ENCODE measurements at places on chromosomes 5 and 9.
A peak's percentile ranks its signal among the peaks of the same experiment; 100 is the strongest.

DNA sequence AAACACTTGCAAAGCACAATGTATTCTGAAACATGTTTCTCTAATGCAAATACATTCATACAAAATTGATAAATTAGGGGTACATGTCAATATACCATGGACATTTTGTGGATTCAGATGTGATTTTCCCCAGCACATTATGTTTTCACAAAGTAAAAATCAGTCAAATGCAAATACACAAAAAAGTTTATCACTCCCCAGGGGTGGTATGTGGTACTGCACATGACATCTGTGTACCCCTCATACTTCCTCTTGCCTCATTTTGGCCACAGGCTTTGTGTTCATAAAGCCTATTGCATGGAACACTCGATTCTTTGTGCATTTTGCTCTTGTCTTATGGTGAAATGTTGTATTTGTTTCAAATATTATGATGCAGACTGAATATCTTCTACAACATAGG, 116.8 kb upstream of the PDE4D start:
- DNase-seq, result no peak

DNA sequence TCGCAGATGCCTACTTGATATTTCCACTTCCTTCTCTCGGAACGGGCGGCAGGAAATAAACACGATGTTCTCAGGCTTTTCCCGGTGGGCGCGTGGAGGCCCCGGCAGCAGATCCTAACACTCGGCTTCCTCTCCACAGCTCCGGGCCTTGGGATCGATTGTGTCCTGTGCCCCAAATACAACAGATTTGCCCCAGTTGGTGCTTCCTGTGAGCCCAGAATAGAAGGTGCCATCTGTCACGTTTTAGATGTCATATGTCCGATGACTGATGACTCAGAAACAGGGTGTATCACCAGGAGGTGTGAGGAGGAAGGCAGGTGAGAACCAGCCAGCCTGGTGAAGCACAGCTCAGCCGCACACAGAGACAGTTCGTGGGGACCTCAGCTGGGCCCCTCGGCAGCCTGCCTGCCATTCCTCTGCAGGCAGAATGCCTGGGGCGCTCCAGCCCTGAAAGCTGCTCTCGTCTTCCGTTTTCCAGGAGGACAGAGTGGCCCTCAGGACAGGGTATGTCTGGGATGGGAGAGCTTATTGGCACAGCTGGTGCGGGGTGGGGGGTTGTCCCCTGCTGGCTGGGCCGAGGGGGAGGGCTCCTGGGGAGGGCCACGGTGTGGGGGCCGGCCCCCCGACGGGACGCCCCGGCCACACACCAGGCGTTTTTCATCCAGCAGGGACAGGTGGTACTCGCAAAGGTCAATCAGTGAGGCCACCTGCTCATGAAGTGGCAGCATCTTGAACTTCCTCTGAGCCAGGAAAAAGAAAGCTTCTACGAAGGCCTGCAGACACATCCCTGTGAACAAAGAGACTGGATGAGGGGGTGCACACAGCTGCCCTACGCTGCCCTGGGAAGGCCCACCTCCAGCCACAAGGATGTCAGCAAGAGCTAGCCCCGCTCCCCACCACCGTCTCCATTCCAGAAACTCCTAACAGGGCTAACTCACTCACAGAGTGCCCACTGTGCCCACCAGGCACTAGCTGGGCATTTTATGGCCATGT, 171.0 kb downstream of the DAB2IP start:
- DNase-seq, result no peak

DNA sequence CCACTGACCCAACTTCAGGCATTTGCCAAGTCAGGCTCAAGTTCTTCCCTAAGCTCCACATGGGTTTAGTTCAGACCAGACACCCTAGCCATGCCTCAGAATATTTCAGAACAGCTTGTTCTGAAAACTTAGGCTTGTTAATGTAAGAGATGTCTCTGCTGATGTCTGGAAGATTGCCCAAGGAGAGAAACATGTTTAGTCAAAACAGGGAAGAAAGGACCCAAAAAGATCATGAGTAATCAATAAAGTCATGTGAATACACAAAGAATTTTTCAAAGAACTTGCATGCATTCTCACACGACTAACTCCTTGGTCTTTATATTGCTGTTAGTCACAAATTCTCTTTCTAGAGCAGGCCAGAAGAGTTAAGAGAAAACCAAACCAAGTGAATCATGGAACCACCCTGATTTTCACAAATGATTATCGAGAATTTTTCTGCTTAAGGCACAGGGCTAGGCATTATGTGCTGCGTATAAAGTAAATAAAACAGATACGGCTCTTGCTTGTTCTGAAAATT, 158.1 kb upstream of the HMHB1 start:
- no peak for DNase-seq

GRCh38 chr5:181203093-181203711, 1.8 kb downstream of the TRIM7 start:
- DNase-seq, result peak; percentile 31

DNA sequence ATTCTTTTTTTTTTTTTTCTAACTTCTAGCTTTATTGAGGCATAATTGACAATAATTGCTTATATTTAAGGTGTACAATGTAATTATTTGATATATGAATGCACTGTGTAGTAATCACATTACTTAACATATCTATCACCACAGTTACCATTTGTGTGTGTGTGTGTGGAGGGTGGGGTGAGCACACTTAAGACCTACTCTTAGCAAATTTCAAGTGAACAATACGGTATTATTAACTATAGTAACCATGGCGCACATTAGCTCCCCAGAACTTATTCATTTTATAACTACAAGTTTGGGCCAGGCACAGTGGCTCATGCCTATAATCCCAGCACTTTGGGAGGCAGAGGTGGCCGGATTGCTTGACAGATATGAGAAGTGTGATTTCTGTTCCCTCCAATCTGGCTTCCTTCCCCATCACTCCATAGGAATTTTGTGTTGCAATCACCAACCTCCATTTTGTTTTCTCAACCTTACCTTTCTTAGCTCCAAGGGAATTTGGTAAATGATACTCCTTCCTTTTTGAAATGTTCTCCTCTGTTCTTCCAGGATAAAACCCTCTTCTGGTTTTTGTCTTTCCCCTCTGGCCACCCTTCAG, 14.9 kb downstream of the TXN start:
- DNase-seq, result no peak

DNA sequence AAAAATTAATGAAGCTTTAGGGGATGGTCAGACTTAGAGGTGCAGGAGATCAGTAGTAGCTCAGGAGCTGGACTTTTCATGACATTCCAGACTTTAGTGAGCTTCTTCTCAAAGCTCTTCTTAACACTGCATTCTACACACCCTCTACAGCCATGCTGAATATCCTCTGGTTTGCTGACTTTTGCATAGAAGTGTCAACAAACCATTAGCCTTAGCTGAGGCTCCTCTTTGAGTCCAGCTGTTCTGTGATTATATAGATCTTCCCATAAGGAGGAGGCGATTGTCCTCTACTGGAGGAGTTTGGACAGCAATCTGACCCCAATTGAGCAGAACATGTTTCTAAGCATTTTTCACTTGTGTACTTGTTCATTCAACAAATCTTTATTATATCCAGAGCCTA, 75.0 kb upstream of the RUSC2 start:
- DNase-seq, result no peak

DNA sequence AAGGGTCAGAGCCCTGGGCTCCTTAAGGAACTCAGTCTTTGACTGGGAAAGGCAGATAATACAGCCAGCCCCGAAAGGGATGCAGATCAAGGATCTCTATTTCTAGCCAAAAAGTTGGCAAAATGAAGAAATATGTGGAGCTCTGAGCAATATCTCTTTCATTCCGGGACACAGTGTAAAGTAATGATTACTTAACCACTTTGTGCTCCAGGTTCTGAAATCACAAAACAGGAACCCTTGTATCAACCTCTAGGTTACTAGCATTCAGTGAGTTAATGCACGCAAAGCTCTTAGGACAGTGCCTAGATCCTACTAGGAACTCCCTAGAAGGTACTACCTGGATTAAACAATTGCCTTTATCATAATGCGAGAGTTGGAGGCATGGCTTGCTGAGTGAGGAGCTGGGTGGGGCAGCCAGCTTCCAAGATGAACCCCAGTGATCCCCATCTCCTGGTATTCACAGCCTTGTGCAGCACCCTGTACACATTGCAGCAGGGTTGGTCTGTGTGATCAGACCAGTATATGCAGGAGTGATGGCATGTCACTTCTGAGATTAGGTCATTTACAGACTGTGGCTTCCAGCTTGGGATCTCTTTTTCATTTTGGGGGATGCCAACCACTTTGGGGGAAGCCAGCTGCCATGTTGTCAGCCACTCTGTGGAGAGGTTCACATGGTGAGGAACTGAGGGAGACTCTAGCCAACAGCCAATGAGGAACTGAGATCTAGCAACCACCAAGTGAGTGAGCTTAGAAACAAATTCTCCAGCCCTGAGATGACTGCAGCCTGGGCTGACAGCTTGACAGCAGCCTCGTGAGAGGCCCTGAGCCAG, 103.1 kb upstream of the SLC44A1 start:
- no peak for DNase-seq

DNA sequence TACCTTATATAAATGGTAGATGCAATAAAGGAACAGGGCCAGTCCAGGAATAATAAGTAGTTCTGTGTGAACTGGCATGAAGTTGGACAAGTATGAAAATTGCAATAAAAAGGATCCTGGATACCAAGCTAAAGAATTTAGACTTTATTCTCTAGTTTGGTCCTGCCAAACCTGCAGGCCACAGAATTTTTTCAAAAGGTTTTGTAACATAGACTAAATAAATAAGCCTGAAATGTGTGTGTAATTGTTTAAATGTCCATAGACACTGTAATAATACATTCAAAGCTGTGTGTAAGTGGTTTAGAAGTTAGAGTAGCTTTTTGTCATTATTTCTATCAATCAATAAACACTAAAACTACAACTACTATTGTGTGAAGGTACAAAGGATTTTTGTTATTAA, 75.8 kb upstream of the PLPP1 start:
- no peak for DNase-seq

DNA sequence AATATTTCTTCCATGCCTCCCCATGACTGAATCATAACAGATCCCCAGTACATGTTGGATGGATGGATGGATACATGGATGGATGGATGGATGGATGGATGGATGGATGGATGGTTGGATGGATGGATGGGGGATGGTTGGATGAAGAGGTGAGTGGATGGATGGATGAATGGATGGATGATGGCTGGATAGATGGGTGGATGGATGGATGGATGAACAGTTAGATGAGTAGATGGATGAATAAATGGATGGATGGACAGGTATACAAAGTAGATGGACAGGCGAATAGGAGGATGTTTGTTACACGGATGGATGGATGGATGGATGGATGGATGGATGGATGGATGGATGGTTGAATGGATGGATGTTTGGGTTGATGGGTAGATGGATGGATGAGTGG, 120.0 kb upstream of the HAND1 start:
- no peak for DNase-seq

GRCh38 chr5:175558801-175559480, 80.6 kb downstream of the SFXN1 start:
- DNase-seq, result no peak

GRCh38 chr5:131382407-131383395, 118.8 kb downstream of the CDC42SE2 start:
- no peak for DNase-seq

GRCh38 chr5:115116001-115116400, 53.7 kb downstream of the TRIM36 start:
- no peak for DNase-seq

DNA sequence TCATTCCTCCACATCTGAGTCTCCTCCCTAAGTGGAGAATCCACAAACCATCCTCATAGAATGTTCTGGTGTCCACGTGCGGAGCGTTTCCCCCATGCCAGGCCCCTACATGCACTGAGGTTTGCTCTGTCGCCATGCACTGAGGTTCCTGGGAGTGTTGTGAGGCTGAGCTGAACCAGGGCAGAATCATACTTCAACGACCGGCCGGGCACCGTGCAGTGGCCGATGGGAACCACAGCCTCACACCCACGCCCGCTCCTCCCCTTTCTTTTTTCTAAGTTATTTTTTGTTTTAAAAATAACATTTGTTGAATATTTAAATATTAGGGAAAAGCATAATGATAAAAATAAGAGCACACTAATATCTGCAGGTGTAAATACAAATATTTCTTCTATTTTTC, 260.4 kb upstream of the IRX4 start:
- no peak for DNase-seq

DNA sequence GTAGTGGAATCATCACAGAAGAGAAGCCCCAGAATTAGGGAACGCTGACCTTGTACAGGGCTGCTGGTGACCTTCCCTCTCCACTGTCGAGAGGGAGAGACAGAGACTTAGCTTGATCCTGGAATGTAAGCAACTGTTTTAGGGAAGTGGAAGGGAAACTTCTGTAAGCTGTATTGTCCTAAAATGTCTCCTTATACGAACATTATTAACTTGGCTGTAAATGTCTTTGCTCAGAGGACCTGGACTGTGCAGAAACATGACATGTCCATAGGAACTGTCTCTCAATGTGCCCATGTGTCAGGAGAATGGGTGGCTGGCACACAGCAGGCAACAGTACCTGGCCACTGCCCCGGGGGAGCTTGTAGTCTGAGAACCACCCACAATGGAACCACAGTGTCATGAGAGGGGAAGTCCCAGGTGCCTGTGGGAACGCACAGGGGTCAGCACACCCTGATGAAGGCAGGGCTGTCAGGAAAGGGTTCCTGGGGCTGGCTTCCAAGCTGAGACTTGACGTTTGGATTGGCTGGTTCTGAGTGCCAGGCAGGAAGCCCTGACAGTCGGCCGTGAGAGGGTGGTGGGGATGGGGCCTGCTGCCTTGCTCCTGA, 34.0 kb downstream of the DAP start:
- peak; percentile 44 for DNase-seq

DNA sequence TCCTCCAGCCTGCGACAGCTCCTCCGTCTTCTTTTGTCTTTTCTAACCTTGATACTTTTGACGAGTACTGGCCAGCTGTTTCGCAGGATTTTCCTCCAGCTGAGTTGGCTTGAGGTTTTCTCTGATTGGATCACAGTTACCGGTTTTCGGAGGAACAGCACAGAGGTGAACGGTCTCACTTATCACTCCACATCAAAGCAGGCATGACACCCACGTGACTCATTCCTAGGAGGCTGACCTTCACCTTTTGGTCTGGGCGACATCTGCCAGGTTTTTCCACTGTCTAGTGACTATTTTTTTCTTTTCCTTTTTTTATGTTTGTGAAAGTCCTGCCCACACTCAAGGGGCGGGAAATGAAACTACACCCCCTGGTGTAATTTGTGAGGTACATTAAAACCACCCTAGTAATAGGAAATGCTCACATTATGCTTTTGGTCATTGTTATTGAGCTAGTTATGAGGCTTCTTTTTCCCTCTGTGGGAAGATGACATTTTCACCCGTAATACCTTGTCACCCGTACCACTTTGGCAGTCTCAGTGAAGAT, 319.2 kb downstream of the GADD45G start:
- DNase-seq, result peak; percentile 18

- DNase-seq, result no peak
Measured at GRCh38 chr5:55853818-55854217, 2.7 kb downstream of the IL31RA start.

- no peak for DNase-seq
Measured at GRCh38 chr5:25427240-25427639, 782.5 kb upstream of the CDH10 start.

- peak; percentile 0 for DNase-seq
Measured at GRCh38 chr9:126454215-126454614, 127.6 kb downstream of the MVB12B start.

- DNase-seq, result no peak
Measured at GRCh38 chr5:23303435-23303834, 204.0 kb upstream of the PRDM9 start.
